ENCODE measurements at places on chromosomes 7 and 10.

DNA sequence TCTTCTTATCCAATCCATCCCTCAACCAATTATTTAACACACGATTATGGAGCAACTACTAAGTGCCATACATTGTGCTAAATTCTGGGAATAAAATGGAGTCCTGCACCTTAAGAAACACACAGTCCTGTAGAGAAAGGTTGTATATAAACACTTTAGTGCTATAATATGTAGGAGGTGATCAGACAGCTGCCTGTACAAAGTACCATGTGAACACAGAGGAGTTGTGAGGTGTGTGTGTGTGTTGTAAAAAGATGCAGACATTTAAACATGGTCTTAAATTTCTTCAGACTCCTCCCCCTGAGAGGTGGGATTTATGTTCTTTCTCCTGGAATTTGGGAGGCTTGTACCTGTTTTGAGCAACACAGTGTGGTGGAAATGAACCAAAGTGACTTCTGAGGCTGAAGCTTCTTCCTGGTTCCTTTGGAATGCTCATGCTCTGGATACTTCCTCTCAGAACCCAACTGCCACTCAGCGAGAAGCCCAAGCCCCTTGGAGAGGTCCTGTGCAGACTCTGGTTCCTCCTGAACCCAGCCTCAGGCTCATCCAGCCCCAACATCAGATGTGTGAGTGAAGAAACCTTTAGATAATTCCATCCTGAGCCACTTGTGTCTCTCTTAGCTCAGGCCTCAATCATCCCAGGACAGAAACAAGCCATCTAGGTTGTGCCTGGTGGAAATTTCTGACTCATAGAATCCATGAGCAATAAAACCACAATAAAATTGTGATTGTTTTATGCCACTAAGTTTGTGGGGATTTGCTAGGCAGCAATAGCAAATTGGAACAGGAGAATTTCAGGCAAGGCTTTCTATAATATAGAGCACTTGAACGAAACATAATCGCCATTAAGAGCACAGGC lies 161.2 kb upstream of the FAM3C start:
- no peaks in the 10 kb centered on the region for H3K36me3 ChIP-seq
- H3K27me3 ChIP-seq: no peaks in the 10 kb centered on the region
- H3K4me1 ChIP-seq: no peaks in the 10 kb centered on the region
- DNase-seq: no peak
- no peak overlapping the region for H3K27ac ChIP-seq
- H3K4me3 ChIP-seq: no peak overlapping the region

- no peak for DNase-seq
- no peaks in the 10 kb centered on the region for H3K27me3 ChIP-seq
- no peak overlapping the region for H3K27ac ChIP-seq
- no peak overlapping the region for H3K4me3 ChIP-seq
- H3K4me1 ChIP-seq: no peaks in the 10 kb centered on the region
These were observed 11.8 kb downstream of the FOXP2 start for GRCh38 chr7:114426382-114426781.

GRCh38 chr7:30934225-30934624 lies 22.6 kb downstream of the AQP1 start:
- DNase-seq: no peak
- no peaks in the 10 kb centered on the region for H3K36me3 ChIP-seq
- H3K4me1 ChIP-seq: no peaks in the 10 kb centered on the region

DNA sequence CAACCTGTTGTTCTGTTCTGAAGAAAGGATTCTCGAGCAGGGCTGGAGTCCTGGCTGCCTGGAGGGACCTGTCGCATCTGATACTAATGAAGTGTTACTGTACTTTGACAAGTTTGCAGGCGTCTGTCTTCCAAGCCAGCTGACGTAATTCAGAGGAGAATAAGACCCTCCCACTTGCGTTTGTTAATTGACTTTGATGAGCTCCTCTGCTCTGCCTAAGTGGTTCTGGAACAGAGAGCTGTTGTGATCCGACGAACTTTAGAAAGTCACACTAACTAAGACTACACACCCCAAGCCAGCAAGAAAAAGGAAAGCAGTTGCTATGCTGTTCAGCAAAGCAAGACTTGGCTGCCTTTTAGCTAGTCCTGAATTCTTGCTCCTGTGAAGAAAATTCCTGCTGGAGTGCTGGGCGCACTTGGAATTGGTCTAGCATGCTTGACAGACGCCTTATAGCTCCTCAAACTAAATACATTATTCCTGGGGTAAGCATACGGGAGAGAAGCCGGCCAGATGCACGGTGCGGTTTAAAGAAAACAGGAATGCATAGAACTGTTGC lies 200.3 kb downstream of the CACNB2 start:
- H3K27ac ChIP-seq: no peak overlapping the region
- H3K27me3 ChIP-seq: no peaks in the 10 kb centered on the region
- H3K4me3 ChIP-seq: no peak overlapping the region
- H3K4me1 ChIP-seq: no peaks in the 10 kb centered on the region
- H3K36me3 ChIP-seq: no peaks in the 10 kb centered on the region

DNA sequence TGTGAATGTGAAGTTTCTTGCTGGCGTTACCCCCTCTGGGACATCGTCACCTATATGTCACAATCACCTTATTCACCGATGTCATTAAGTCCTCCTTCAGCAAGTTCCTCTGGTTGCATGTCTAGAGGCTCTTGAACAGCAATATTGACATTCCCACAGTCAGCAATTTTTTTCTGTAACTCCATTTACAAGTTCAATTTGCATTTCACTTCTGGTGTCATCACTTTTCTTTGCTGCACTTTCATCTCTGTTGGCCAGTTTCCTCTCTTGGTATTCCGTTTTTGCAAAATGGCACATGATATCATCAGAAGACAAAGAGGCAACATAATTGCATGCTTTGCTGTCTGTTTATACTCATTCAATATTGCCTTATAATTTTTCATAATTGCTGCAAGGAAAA lies 69.8 kb downstream of the SRI start:
- no peaks in the 10 kb centered on the region for H3K27me3 ChIP-seq
- H3K4me3 ChIP-seq: no peak overlapping the region
- H3K4me1 ChIP-seq: no peaks in the 10 kb centered on the region
- H3K27ac ChIP-seq: no peak overlapping the region

DNA sequence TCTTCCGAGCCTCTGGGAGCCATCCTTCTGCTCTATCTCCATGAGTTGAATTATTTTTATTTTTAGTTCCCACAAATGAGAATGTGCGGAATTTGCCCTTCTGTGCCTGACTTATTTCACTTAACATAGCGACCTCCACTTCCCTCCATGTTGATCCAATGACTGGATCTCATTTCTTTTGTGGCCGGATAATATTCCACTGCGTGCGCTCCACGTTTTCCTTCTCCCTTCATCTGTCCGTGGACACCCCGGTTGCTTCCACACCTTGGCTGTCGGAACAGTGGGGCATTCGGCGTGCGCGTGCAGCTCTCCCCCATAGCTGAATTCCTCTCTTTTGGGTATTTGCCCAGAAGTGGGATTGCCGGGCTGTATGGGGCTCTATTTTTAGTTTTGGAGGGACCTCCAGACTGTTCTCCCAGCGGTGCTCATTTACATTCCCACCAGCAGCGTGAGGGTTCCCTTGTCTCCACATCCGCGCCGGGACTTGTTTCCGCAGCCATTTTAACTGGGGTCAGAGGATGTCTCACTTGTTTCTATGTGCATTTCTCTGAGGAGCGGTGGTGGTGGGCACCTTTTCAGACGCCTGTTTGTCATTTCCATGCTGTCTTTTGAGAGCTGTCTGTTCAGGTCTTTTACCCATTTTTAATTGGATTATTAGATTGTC lies 51.0 kb upstream of the SUN1 start:
- no peak overlapping the region for H3K27ac ChIP-seq
- H3K4me3 ChIP-seq: no peak overlapping the region
- H3K27me3 ChIP-seq: no peaks in the 10 kb centered on the region

DNA sequence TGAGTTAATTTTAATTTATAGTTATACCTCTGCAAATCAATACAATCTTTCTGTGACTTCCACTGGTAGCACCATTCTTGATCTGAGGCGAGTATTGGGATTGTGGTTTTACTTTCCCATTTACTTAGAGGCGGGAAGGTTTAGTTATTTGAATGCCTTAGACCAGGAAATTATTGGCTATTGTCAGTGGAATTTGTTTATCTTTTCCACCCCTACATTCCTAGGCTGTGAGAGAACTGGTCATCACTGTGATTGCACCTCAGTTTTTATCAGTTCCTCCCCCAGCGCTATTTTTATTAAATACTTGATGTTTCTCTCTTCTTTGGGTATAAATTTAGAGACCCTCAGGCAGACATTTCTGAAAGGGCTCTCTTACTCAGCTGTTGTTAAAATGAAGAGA lies 29.9 kb downstream of the CDK14 start:
- DNase-seq: no peak
- no peaks in the 10 kb centered on the region for H3K27me3 ChIP-seq
- H3K27ac ChIP-seq: no peak overlapping the region
- H3K4me3 ChIP-seq: no peak overlapping the region
- no peaks in the 10 kb centered on the region for H3K4me1 ChIP-seq
- H3K36me3 ChIP-seq: no peaks in the 10 kb centered on the region

DNA sequence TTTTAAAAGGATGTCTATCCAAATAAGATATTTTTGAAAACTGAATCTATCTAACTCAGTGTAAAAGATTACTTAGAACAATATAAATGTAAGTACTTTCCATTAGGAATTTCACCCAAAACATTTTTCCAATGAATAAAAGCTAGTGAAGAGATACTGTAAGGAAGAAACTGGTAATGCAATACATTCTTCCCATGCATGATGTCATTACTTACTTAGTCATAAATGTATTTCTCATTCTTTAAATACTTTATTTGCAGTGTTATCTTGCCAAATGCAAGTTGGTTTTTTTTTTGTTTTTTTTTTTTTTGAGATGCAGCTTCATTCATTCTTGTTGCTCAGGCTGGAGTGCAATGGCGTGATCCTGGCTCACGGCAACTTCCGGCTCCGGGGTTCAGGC lies 265.6 kb downstream of the PHF14 start:
- no peaks in the 10 kb centered on the region for H3K36me3 ChIP-seq
- no peaks in the 10 kb centered on the region for H3K27me3 ChIP-seq
- DNase-seq: no peak
- H3K4me3 ChIP-seq: no peak overlapping the region

DNA sequence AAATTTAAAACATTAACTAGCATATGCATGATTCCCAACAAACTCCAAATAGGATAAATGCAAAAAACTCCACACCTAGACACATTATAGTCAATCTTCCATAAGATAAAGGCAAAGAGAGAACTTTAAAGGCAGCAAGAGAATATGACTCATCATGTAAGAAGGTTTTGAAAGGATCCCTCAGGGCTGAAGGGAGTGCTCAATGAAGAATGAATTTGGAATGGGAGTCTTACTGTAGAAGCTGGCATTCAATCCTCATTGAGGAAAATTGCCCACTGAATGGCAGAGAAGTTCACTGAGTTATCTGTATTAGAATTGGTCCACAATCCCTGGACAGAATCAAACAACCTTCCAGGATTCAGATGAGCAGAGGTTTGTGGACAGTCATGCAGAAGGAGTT lies 26.1 kb upstream of the ZNF365 start:
- no peak overlapping the region for H3K27ac ChIP-seq
- H3K4me3 ChIP-seq: no peak overlapping the region
- H3K36me3 ChIP-seq: no peaks in the 10 kb centered on the region
- no peaks in the 10 kb centered on the region for H3K27me3 ChIP-seq

DNA sequence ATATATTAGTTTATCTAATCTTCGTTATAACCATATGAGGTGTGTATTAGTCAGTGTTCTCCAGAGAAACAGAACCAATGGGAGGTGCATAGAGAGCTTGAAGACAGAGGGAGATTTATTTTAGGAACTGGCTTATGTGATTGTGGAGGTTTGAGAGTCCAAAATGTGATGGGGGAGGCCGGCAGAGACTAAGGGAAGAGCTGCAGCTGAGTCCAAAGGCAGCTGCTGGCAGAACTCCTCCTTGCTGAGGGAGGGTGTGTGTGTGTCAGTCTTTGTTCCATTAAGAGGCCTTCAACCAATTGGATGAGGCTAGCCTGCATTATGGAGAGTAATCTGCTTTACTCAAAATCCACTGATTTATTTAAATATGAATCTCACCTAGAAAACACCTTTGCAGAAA lies 165.1 kb downstream of the SH3PXD2A start:
- no peak overlapping the region for H3K4me3 ChIP-seq
- DNase-seq: no peak
- H3K4me1 ChIP-seq: peaks cover 17% of the 10 kb centered on the region
- H3K27ac ChIP-seq: no peak overlapping the region
- no peaks in the 10 kb centered on the region for H3K36me3 ChIP-seq
- H3K27me3 ChIP-seq: no peaks in the 10 kb centered on the region

DNA sequence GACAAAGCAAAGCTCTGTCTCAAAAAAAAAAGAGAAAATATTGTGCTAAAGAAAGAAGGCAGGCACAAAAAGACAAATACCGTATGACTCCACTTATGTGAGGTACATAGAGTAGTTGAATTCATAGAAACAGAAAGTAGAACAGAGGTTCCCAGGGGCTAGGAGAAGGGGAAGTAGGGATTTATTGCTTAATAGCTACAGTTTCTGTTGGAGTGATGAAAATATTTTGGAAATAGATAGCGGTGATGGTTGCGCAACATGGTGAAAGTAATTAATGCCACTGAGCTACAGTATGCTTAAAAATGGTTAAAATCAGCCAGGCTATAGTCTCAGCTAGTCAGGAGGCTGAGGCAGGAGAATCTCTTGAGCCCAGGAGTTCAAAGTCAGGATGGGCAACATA lies 18.5 kb upstream of the NPFFR1 start:
- H3K27me3 ChIP-seq: no peaks in the 10 kb centered on the region
- no peak overlapping the region for H3K27ac ChIP-seq
- H3K4me1 ChIP-seq: no peaks in the 10 kb centered on the region
- H3K4me3 ChIP-seq: no peak overlapping the region
- DNase-seq: no peak

GRCh38 chr7:91811236-91811635 lies 69.3 kb downstream of the MTERF1 start:
- H3K4me3 ChIP-seq: no peak overlapping the region
- DNase-seq: no peak
- H3K27ac ChIP-seq: no peak overlapping the region
- H3K4me1 ChIP-seq: no peaks in the 10 kb centered on the region

GRCh38 chr7:16561943-16562342 lies 35.3 kb downstream of the LRRC72 start:
- no peaks in the 10 kb centered on the region for H3K36me3 ChIP-seq
- no peak for DNase-seq
- no peaks in the 10 kb centered on the region for H3K27me3 ChIP-seq
- H3K4me1 ChIP-seq: no peaks in the 10 kb centered on the region

DNA sequence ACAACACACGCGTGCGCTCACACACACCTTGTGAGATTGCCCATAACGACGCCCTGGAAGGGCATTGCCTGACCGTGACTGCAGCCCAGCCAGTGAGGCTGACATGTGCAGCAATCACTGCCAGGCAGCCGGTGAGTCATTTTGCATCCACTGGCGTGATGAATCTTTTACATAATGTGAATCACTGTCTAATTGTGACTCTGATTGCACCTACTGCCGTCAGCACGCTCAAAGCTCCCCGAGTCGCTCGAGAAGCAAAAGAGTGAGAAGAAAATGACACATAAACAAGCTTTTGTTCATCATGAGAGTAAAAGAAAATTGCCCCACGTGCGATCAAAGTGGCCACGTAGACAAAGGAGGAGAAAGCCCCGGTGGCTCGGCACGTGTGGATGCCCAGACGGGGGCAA lies 117.4 kb upstream of the PFKP start:
- H3K27ac ChIP-seq: no peak overlapping the region
- no peaks in the 10 kb centered on the region for H3K36me3 ChIP-seq
- H3K27me3 ChIP-seq: no peaks in the 10 kb centered on the region
- H3K4me1 ChIP-seq: no peaks in the 10 kb centered on the region
- no peak for DNase-seq
